ENCODE measurements at places on chromosomes 11 and 22.

DNA sequence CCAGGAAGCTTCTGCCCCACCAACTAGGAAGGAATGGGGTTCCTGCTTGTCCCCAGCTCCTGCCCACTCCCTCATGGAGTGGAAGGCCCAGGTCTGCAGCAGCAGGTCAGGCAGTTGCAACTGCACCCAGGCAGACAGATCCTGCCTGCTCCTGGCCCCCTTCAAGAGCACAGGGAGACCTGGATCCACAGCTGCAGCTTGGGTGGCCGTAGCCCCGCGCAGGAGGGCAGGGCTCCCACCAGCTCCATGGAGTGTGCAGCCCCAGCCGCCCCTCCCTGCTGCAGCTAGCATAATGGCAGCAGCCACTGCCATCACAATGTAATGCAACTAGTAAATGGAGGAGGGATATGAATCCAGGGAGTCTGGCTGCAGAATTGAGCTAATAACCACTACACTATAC, 187.5 kb upstream of the PLET1 start:
- no peak for DNase-seq

- no peak for DNase-seq
Measured at GRCh38 chr22:48711669-48712068, 1116.0 kb downstream of the BRD1 start.

- no peak for DNase-seq
Measured at GRCh38 chr11:113082341-113082955, 121.2 kb downstream of the NCAM1 start.

DNA sequence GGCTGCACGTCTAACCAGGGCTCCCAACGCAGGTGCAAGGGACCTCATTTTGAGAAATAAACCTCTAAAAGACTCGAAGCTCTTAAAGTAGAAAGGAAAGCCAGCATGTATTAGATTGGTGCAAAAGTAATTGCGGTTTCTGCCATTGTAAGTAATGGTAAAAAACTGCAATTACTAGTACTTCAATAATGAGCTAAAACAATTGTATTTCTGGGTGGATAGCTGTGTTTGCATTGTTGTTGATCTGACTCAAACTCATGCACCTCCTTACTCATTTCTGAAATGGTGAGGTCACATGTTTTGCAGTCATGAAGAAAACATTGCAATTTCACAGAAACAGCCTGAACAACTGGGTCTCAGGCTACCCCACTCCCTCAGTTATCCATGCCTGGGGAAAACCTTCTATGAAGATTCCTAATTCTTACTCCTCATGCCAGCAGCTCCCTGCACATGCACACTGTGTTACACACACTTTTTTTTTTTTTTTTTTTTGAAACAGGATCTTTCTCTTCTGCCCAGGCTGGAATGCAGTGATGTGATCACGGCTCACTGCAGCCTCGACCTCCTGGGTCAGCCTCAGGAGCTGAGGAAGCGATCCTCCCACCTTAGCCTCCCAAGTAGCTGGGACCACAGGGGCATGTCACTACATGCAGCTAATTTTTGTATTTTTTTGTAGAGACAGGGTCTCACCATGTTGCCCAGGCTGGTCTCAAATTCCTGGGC, 24.6 kb downstream of the VWCE start:
- no peak for DNase-seq

- no peak for DNase-seq
Measured at GRCh38 chr11:47244448-47245350, 3.9 kb downstream of the ACP2 start.

- DNase-seq, result no peak
Measured at GRCh38 chr11:3866206-3866605, 10.7 kb downstream of the STIM1 start.

DNA sequence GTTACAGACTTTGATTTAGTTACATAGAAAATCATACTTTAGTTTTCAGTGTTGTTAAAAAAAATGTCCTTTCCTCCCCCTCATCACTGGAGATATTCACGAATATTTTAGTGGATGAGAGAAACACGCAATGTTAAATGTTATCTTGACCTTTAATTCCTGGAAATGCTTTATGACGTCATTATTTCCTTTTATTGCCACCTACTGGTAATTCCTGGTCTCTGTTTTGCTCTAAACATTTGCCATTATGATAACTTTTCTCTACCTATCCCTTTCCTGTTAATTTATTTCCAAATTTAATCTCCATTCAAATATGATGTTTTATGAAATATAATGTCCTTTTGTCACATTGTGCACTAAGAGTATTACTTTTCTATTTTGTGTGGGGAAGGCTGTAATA, 770.6 kb downstream of the FAM181B start:
- DNase-seq, result no peak

- no peak for DNase-seq
Measured at GRCh38 chr11:120801801-120802689, 221.9 kb upstream of the TBCEL start.

DNA sequence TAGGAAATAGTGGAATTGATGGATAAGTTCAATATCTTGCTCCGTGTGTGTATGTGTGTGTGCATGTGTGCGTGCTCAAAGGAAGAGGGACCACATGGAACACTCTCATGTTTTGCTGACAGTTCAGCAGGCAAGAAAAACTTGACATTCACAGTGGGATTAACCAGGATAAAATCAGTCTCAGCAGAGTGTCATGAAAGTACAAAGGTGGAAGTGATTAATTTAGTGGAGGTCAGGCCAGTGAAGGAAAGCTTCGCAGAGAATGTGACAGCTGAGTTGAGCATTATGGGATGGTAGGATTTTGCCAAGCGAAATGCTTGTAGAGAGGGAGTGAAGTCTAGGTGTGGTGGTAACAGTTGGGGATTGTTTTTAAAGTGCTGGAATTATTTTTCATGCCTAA, 15.7 kb upstream of the FBXO3 start:
- no peak for DNase-seq

DNA sequence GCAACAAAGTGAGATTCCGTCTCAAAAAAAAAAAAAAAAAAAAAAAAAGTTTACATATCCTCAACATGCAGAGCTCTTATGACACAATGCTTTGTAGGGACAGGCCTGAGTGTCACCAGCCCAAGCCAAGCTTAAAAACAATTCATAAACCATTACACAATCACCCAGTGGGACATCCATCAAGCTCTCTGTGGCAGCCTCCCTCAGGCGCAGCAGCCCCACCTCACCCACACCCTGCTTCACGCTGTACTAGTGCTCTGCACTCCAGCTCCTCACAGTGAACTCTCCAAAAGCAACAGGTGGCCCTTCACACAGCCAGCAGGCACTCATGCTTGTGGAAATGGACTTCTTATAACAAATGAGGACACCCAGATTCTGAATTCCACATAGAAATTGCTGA, 3.5 kb upstream of the FOXRED2 start:
- no peak for DNase-seq

DNA sequence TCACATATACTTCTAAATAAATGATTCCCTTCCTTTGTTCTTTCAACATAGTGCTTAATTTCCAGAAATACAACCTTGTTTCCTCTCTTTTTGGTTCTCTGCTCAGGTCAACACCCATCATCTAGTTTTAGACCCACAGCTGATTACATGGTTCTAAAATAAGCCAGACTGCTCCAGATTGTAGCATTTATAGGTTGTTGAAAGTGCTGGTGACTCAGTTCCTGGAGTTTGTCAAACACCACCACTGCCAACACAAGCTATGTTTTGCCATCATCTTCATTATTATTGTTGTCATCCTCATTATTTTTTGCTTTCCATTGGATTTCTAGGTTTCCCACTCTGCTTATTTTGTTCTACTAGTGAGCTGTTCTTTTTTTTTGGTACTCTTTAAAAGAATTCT, 22.3 kb upstream of the MMP20 start:
- DNase-seq, result no peak

DNA sequence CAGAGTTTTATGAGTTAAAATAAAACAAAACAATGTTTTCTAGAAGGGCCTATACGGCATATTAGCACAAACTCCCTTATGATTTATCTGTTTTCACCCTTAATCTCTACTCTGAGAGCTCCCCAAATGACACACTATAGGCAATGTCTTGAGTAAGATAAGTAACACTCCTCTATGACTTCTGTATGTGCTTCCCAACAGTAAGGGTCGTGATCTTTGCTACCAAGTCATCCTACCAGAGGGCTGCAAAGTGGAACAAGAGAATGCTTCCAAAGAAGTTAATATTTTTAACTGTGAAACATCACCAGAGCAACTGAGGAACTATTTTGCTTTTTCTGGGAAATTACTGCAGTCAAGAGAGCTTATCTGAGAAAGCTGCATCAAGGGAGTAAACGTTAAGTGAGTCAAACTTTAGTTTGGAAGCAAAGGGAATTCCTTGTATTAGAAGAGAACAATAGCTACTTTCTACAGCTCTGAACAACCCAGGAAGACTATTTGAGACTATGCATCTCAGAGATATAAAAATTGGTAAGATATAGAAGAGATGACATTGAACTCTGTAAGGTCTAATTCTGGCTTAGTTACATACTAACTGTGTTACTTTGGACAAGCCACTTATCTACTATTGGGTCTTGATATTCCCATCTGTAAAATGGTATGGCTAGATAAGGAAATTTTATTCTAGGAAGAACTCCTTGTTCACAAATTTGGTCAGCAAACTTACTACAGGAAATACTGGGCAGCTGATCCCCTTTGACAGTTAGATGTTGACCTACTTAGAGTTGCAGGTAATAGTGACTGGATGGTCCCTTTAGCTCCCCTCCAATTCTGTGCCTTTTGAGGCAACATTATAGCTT, 43.7 kb upstream of the CCDC34 start:
- no peak for DNase-seq

- no peak for DNase-seq
Measured at GRCh38 chr11:106087815-106088435, 10.5 kb downstream of the AASDHPPT start.

GRCh38 chr22:47616396-47617020, 854.1 kb downstream of the TBC1D22A start:
- no peak for DNase-seq

DNA sequence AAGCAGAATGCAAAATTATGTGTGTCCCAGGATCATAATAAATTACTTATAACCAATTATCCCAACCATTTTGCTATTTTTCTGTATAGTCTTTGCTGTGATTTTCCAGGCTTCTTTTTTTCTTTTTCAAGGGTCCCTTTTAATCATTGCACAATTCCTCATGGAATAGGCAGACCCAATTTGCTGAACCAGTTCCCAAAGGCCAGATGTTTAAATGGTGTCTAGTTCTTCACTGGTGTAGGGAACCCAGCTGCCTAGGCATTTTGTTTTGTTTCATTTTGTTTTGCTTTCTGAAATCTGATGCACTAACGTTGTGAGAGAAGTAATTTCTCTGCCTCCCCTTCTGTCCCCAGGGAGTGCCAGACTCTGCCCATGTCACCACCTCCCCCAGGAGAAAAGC, 60.4 kb downstream of the CHST1 start:
- DNase-seq, result no peak

GRCh38 chr22:37534445-37534844, 15.2 kb upstream of the CARD10 start:
- DNase-seq, result no peak

- no peak for DNase-seq
Measured at GRCh38 chr11:121914508-121915059, 201.4 kb downstream of the BLID start.

DNA sequence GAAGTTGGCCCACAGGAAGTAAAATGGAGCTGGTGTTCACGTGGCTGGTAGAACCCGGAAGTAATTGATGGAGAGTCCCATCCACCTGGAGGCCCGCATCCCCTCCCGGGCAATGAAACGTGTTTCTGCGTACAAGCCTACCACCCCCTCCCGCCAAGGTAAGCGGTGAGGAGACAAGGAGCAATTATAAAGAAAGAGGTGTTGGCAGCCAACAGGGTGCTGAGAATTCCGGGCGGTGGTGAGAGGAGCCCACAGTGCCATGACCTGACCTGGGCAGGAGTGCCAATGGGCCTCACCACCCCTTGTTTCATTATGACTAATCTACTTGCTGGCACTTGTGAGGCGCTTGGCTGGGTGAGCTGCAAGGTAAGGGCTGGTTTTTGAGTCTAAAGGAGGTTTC, 83.8 kb upstream of the BID start:
- DNase-seq, result no peak

DNA sequence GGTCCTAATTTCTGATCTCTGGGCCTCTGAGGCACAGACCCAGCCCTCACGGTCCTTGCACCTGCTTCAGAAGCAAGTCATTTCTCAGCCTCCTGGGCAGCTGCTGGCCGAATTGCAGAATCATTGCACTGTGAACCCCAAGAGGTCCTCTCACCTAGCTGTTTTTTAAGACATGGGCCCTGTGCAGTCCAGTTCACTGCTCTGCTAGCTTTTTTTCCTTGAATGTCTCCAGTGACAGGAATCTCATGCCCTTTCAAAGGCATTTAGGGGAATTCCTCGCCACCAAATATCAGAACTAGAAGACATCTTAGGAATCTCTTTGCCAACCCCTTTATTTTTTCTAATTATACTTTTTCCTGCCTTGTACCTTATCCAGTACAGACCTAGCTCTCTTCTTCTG, 35.6 kb upstream of the TP53I11 start:
- no peak for DNase-seq

DNA sequence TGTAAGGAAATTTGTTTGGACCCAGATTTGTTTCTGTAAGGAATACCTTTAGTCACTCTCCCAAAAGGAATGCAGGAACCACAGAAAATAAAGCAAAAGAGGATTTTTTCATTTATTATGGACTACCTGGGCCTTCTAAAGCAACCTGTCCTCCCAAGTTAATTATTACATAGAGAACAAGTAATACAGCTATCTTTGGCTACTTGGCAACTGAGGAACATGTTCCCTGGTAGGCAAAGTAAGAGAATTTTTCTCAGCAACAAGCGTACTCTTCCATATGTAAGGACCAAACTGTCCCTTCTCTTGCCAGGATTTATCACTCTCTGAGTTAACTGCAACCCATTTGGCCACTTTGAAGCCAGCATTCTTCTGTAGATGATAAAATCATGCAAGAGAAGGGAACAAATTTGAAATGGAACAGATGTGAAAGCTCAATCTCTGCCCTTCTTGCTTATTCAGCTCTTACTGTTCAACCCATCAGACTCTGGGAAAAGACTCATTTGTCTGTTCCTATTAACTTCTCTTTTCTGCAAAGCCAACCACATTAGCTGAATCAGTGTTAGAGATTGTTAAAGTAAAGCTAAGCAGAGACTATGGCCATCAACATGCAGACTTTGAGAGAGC, 190.2 kb downstream of the SWAP70 start:
- no peak for DNase-seq
